Activated naive CD4-positive, alpha-beta T cell treated with anti-CD3 and anti-CD28 coated beads, Interleukin-2, amount 50 U/mL, for 72 hours (primary cell): ENCODE measurements at places on chromosomes 13 and 19. TPM values are rescaled to one million over a fixed set of nuclear protein-coding genes. Genes with fewer than 3 reads are reported as not detected.

GRCh38 chr13:40271271-40271885, 395.1 kb downstream of the FOXO1 start:
- no peak for DNase-seq

The OVOL3 gene
- not detected for total RNA-seq

- DNase-seq, result no peak
These were observed 5.8 kb upstream of the DNM2 start for GRCh38 chr19:10712045-10712444.

DNA sequence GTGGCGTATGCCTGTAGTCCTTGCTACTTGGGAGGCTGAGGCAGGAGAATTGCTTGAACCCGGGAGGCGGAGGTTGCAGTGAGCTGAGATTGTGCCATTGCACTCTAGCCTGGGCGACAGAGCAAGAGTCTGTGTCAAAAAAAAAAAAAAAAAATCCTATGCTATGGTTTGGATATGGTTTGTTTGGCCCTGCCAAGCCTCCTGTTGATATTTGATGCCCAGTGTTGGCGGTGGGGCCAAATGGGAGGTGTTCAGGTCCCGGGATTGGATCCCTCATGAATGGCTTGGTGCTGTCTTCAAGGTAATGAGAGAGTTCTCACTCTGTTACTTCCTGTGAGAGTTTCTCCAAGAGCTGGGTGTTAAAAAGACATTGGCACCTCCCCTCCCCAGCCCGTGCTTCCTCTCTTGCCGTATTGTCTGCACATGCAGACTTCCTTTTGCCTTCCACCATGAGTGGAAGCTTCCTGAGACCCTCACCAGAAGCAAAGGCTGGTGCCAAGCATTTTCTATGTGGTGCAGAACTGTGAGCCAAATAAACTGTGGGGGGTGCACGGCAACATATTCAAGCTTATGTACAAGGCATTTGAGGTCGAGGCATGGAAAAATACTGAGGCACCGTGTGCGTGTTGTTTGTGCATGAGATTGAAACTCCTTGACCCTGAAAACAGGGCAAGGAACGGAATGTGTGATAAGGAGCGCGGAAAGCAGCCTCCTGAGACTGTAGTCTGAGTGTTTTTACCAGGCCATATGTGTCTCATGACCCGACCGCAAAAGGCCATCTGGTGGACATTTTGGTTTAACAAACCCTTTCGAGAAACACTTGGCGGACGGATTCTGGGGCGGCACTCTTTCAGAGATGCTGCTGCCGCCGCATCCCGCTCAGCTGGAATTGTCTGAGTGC, 7.3 kb downstream of the SIGLEC9 start:
- DNase-seq, result no peak

DNA sequence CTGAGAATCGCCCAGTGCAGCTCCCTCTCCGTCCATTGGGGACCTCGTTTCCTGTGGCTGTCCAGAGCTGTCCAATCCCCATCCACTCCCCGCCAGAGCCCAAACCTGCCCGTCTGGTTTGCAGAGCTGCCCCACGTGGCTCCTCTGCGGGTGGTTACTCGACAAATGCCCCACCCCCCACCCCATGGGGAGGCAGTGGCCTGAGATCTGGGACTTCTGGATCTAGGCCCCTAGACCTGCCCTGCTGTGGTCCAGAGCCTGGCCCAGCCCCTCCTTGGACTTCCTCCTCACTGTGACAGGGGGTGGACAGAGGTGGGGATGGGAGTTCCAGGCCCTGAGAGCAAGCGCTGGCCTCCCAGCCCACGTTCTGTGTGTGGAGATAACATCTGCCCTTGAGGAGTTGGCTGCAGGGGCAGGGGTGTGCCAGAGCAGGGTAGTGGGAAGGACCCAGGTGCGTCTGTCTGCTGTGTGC, 29.1 kb downstream of the PAK4 start:
- DNase-seq, result no peak

GRCh38 chr13:63167699-63168337, 1752.2 kb upstream of the PCDH20 start:
- DNase-seq, result no peak

GRCh38 chr13:77781808-77782207, 84.3 kb downstream of the SLAIN1 start:
- no peak for DNase-seq

The APLP1 gene
- 2.9 TPM for total RNA-seq
